Stimulated activated CD8-positive, alpha-beta memory T cell treated with anti-CD3 and anti-CD28 coated beads, Interleukin-7, amount 100 ng/mL, for 48 hours (primary cell): ENCODE measurements at places on chromosomes 5 and 9.

DNA sequence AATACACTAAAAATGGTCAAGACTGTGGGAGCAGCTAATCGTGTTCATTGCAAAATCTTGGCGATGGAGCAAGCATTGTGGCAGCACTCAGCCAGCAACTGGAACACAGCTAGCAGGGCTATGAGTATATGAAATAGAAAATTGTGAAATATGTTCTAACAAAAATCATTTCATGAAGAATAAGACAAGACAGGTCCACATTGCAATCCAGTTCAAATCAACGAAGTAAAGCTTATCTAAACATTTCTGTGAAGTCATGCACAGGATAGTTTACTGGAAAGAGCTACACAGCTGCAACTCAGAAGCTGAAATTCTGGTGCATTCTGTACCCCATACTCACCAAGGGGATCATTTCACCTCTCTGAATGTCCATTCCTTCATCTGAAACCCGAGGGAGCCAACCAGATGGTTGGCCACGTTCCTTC, 5.3 kb upstream of the NFIL3 start:
- DNase-seq = no peak

DNA sequence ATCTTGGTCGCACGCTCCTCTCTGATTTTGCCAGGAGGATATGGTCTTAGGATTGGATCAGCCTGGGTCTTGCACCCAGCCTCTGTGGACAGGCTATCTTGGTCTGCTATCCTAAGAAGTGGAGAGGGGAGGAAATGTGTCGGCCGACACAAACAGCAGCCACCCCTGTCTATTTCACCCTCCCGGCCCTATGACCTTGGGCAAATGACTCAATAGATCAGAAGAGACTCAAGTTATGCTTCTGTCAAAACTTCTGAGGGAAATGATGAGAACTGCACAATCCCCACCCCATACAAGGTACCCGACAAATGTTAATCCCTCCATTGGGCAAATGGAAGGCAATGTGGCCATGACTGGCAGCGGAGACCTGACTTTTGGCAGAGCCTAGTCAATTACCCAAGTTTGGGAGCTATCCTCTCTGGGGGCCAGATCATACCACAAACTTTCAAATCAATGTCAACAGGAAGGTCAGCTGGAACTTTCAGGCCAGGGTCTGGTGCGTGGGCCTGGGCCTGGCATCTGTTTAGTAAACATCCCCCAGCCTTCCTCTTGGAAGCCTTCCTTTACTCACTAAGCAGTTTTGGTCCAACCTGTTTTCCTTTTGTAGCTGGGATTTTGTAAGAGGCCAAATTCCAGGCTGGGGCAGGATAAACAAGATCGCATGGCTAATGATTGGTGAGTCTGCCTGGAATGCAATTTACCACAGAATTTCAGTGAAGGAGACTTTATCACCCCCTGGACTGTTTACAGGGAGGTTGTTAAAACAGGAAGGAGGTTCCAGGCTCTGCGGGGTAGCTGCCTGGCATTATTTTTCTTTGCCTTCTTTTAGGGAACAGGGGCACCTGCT, 64.2 kb upstream of the CPEB4 start:
- DNase-seq = no peak

DNA sequence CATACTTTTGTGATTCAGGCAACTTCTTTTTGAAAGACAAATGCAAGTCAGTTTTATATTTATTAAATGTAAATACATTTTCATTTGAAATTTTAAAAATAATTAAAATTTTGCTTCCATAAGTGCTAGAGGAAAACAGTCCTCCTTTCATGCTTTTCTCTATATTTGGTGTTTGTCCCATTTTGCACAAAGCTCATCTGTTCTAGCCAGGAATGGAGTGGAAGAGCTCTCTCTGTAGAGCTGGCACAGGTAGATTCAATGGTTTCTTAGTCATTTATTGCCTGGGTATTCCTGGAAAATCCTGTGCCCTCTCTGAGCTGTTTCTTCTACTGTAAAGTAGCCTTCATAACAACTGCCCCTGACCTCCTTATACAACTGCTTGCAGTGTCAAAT, 267.6 kb upstream of the HAPLN1 start:
- no peak for DNase-seq

GRCh38 chr9:108521063-108521590, 334.7 kb downstream of the ACTL7B start:
- DNase-seq = no peak

DNA sequence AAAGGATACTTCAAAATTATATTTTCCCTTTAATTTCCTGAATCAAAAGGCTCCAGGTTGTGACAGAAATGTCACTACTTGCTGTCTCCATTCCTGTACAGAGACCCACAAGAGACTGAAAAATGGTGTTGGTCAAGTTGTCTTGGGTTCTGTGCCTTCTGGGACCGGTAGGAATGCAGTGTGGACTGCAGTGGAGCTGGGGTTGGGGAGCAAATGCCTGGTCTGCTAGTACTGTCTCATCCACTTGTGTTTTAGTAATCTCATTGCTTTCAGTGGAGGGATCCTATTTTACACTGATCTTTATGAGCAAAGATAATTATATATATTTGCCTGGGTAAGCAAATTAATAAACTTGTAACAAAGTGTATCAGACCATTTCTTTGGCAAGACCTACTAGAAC, 24.2 kb upstream of the CATSPER3 start:
- no peak for DNase-seq

GRCh38 chr9:137305060-137305797, 3.2 kb upstream of the NRARP start:
- peak; percentile 59 for DNase-seq

- no peak for DNase-seq
These were observed 68.5 kb downstream of the KLHL3 start for GRCh38 chr5:137667341-137667740.

GRCh38 chr9:95981761-95982390, 106.4 kb downstream of the ERCC6L2 start:
- DNase-seq = no peak

GRCh38 chr5:36889264-36889663, 12.7 kb downstream of the NIPBL start:
- no peak for DNase-seq

- DNase-seq = no peak
These were observed 248.7 kb downstream of the SPOCK1 start for GRCh38 chr5:137250421-137250820.

GRCh38 chr5:104353371-104353770, 790.8 kb upstream of the NUDT12 start:
- DNase-seq = no peak

- no peak for DNase-seq
These were observed 47.0 kb upstream of the TRPM3 start for GRCh38 chr9:71168418-71168817.

DNA sequence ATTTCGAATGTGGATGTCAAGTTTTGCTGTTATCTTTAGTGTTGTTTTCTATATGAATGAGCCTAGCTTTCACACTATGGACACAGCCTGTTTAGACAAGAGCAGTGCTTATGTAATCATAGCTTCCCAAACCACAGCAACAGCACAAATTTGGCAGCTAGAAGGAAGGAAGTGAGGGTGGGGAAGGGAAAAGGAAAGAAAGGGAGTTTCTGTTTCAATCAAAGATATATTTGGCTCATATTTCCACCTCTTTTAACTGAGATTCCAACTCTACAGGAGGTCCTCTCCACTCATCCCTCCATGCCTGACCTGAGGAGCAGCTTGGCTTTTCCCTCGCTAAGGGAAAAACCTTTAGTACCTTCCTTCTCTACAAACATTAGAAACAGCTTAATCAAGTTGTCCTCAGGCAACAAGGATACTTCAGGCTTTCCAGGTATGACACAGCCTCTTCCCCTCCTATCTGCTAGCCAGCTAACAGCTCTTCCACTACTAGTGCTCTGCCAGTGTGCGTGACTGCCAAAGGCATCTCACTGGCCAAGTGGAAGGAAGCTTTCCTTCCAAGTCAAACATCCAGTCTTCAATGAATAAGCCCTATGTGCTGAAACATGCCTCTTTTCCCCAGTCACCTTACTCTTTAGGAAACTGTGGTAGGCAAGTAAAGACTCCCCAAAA, 268.6 kb upstream of the PTGER4 start:
- no peak for DNase-seq

DNA sequence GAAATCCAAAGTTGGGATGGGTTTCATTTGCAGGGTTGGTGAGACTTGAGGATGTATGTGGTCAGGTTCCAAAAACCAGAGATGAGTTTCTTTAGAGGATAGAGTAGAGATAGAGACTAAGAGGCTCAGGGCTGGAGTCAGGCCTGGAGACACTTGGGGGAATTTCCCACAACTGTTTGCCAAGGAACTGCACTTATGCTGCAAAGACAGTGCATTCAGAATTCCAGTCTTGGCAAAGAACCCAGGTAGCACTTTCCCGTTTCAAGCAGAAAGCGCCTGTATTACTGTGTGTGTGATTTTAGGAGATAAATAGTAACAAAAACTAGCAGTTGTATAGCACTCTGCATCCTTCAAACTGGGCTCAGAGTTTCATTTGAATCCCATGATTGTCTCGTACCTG, 55.4 kb downstream of the SNCAIP start:
- no peak for DNase-seq

GRCh38 chr5:32384621-32385020, 59.9 kb downstream of the ZFR start:
- DNase-seq = no peak

GRCh38 chr5:7578071-7578470, 182.1 kb downstream of the ADCY2 start:
- no peak for DNase-seq

DNA sequence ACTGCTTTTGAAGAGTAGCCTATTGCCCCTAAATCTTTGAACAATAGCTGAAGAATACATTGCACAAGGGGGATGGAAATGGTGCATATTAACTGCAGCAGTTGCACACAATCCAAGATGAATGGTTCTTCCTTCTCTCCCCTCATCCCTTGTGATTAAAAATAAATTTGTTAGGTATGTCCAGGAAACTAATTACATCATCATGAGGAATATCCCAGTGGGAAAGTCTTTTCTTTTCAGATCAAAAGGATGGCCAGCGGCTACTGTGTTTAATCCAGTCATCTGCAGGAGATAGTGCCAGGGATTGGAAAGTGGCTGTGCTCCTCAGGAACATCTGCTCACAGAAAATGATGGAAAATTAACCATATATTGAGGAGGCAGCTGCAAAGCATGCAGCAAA, 508.4 kb upstream of the SEMA6A start:
- DNase-seq = no peak

DNA sequence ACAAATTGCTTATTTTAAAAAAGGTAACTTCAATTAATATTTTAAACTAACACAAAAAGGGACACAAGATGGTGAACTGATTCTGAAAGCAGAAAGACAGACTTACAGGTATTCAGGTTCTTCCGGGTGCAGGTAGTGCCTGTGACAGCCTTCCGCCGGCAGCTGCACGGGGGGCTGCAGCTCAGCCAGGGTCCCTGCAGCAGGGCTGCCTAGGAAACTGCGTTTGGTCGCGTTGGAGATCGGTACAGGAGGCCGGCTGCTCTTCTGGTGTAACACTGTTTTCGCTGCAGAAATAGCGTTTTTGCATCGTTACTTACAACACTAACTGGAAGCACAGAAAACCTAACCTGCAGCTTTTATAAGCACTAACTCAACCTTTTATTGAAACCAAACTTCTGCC, 80.0 kb downstream of the CAMSAP1 start:
- no peak for DNase-seq

DNA sequence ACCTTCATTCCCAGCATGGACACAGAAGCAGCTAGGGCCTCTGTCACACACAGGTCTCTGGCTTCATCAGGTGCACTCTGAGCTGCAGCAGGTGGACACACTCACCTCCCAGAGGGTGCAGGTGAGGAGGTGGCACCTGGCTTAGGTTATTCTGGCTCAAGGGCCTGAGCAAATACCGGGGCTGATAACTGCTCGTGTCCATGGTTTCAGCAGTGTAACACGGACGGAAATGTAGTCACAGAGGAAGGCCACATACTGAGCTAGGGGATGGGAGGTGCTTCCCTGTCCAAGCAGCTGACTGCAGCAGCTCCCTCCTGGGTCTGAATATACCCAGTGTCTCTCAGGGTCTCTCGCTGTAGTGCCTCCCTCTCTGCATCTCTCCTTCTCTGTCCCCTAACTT, 5.7 kb downstream of the PHF2 start:
- DNase-seq = no peak

DNA sequence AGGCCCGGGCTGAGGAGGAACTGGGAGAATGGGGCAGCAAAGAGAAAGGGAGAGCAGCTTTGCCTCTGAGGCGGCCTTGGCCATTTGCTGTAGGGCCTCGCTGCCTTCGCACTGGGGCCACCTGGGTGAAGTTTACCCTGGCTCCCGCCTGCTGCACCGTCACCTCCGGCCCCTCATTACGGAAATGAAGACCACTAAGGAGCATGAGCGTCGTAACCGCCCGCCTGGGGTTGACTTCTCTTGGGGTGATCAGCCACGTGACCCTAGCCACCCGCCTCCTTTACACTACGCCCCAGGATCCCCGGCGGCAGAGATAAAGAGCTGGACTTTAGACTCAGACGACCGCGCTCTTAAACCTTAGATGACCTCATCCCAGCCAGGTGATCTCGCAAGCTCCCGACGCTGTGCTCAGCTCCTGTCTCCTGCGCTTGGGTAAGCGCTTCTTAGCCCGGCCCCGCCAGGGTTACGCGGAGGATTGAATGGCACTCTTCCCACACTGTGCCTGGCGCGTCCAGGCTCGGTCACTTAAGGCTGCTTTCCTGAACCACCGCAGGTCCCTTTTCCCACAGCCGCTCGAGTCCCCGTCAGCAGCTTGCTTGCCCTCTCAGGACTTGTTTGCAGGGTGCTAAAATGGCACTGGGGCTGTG, 107.9 kb upstream of the LARP1 start:
- peak; percentile 20 for DNase-seq

DNA sequence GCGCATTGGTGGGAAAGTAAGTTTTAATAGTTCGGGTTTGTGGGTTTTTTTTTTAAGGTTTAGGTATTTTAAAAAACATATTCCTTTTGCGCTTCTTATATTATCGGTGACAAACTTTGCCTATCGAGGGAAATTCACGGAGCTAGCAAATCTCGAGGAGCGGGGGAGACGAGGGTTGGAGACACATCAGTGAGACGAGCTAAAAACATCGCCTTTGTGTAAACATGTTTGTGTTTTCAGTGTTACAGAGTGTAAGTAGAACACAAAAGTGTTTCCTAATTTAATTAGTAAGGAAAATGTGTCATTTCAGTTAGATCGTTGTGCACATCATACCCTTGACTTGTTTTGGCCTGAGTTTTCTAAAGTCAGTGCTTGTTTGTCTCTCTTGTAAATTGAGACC, 945 bp downstream of the BTF3 start:
- no peak for DNase-seq

DNA sequence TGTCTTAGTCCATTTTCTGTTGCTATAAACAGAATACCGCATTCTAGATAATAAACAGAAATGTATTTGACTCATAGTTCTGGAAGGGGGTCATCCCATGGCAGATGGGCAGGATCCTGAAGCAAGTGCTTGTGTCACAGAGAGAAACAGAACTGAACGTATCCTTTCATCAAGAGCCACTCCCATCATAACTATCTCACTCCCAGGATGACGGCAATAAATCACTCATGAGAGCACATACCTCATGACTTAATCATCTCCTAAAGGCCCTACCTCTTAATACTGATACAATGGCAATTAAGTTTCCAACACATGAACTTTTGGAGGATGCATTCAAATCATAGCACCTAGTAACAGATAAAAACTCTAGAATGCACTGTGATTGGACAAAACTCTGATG, 142.9 kb downstream of the CAMK4 start:
- DNase-seq = no peak

GRCh38 chr5:40308867-40309266, 370.8 kb upstream of the PTGER4 start:
- no peak for DNase-seq
